ENCODE measurements at places on chromosomes 16 and 17.

- no peak for DNase-seq
These were observed 177.3 kb downstream of the CYB561 start for GRCh38 chr17:63268827-63269226.

GRCh38 chr16:62408760-62409159 is 372.5 kb upstream of the CDH8 start:
- no peak for DNase-seq

DNA sequence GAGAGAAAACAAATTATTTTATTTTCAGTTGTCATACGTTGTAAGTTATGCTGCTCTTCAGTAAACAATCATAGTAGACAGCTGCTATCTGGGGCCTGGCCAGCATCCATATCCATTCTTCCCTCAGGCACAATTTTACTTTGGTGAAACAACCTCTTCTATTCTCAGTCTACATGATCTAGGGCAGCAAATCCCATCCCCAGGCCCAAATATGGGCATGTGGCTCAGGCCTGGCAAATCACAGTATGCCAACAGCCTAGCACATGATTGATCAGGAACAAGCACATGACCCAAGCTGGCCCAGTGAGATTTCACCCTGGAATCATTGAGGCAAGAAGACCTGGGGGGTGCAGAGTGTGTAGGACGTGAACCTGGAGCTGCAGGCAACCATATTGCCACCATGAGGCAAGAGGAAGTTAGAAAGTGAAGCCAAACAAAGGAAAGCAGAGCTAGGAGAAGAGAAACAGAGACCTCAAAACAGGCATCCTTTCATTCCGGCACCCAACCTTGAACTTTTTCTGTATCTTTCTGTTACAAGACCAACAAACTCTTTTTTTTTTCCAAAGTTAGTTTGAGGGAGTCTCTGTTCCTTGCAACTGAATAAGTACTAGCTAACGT is 10.3 kb upstream of the ABCC12 start:
- no peak for DNase-seq

DNA sequence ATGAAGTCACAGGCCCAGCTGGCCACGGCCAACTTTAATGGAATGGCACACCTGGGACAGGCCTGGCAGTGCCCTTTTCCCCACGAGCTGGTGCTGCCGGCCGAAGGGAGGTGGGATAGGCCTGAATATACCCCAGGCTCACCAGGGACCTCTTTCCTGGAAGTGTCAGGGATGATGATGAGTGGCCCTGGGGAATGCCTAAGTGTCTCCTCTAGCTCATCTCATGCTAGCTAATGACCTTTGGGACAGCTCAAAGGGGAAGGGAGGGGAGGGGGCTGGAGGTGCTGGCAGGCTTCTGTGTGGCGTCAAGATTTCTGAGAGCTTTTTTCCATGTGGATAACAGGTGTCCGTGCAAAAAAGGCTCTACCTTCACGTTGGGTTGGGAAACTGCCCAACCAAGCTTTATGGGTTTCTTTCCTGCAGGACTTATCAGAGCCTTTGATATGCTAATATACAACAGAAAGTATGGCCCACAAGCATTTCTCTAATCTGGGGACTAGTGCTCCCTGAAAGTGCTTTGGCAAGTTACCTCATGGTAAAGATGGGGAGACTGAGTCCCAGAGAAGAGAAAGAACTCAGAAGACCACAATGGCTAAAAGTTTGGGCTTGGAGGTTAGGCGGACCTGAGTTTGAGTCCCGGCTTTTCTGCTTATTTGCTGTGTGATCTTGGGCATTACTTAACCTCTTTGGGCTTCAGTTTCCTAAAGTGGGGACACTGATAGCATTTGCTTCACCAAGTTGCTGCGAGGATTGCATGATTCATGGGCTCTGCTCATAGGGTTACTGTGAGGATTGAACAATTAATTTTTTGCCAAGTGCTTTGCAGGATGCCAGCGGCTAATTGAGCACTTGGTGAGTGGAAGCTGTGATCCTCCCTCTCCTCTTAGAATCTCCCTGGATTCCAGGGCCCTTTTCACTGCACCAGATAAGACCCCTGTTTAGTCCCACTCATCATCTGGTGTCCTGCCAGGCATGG is 14.0 kb downstream of the ADGRG1 start:
- no peak for DNase-seq

DNA sequence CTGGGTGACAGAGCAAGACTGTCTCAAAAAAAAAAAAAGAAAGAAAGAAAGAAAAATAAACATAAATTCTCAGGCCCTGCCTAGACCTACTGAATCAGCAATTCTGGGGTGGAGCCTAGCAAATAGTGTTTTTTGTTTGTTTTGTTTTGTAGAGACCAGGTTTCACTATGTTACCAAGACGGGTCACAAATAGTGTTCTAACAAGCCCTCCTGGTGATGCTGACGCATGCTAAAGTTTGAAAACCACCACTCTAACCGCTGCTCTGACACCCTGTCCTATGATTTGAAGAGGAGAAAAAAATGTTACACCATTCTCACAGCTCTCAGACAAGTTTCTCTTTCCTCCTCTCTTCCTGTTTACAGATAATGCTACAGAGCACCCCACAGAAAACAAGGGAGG is 1.5 kb downstream of the MRPL10 start:
- no peak for DNase-seq
